ENCODE measurements at places on chromosomes 5 and 9.

GRCh38 chr5:135225856-135226560, 173.0 kb downstream of the MACROH2A1 start:
- DNase-seq, result no peak

DNA sequence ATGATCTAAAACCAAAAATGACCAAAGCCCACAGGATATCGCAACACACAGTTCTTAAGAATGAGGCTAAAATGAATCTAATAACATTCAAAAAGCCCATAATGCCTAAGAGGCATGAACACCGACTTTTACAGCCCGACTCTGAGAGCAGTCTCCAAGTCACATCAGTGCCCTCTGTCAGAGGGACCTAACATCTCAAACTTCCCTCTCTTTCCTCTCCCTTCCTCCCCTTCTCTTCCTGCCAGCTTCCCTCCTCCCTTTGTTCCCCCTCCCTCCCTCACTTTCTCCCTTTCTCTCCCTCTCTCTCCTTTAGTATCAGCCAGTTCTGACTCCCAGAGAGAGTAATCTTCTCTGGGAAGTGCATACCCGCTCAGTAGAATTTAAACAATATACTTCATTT, 154.4 kb downstream of the GLIS3 start:
- DNase-seq, result no peak

GRCh38 chr5:94672746-94673145, 54.3 kb downstream of the SLF1 start:
- no peak for DNase-seq

- no peak for DNase-seq
These were observed 144.4 kb downstream of the COMMD10 start for GRCh38 chr5:116229131-116229689.

DNA sequence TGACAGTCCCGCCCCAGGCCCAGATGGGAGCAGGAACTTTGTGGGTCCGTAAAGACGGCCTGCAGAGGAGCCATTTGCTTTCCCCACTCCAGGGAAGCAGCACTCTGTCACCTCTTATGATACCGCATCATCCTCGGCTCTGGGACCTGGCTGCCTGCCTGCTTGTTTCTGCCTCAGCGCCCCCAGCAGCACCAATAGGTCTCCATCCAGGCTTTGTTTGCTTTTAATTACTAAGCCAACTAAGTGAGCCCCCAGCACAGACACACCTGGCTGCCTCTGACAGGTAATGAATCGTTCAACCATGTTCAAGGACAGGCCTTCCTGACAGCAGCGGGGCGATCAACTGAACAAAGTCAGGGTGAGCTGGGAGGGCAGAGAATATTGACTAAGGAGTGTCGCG, 141.4 kb downstream of the C5orf15 start:
- DNase-seq, result no peak

DNA sequence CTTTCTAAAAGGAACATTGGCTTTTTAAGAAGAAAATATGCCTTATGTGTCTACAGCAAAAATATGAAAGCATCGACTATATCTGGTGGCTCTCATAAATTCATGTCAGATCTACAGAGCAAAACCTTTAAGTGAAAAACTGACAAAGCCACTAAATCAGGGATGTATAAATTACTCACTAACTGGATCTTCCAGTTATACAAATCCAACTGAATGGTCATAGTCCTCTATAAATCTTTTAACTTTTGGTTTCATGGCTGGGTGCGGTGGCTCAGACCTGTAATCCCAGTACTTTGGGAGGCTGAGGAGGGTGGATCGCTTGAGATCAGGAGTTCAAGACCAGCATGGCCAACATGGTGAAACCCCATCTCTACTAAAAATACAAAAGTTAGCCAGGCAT, 29.2 kb upstream of the GZMA start:
- DNase-seq, result no peak

GRCh38 chr5:55364537-55365055, 56.8 kb downstream of the MTREX start:
- DNase-seq, result no peak

DNA sequence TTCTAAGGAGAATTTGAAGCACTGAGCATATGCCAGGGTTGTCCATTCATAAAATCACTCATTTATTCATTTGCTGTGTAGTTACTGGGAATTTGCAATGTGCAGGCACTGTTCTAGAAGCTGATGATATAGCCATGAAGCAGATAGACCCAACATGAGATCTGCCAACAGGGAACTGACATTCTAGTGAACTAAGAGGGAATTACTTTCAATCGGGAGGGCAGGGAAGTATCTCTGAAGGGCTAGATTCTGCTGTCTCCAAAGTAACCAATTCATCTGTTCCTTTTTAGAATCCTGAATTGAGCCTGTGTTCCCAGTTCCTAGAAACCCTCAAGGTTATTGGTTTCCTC, 11.4 kb upstream of the ARHGAP26 start:
- no peak for DNase-seq

DNA sequence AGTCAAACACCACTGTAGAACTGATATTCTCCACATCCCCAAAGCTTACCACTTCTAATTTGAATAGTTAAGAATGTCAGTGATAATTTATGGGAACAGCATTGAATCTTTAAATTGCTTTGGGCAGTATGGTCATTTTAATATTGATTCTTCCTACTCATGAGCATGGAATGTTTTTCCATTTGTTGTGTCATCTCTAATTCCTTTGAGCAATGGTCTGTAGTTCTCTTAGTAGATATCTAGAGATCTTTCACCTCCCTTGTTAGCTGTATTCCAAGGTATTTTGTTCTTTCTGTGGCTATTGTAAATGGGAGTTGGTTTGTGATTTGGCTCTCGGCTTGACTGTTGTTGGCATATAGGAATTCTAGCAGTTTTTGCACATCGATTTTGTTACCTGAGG, 1341.8 kb upstream of the CDH9 start:
- no peak for DNase-seq

GRCh38 chr9:128550226-128550625, 2.2 kb upstream of the SPTAN1 start:
- DNase-seq, result no peak

DNA sequence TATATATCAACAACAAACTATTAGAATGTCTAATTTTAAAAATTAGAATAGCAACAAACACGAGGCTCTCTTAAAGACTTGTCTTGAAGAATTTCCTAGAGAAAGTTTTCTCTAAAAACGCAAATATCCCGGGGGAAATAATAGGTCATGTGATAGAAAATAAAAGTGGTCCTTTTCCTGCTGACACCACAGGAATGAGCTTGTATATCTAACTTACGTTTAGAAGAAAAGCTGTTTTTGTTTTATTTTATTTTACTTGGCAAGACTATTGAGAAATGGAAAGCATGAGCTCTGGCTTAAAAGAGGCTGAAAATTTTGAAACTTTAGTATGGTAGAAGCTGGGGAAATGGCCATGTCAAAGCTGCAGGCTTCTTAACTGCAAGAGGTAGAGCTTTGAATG, 465.0 kb downstream of the AGTPBP1 start:
- DNase-seq, result no peak

GRCh38 chr9:86039991-86040860, 59.1 kb downstream of the GOLM1 start:
- no peak for DNase-seq

- no peak for DNase-seq
These were observed 375.2 kb upstream of the TLE4 start for GRCh38 chr9:79196606-79197005.

DNA sequence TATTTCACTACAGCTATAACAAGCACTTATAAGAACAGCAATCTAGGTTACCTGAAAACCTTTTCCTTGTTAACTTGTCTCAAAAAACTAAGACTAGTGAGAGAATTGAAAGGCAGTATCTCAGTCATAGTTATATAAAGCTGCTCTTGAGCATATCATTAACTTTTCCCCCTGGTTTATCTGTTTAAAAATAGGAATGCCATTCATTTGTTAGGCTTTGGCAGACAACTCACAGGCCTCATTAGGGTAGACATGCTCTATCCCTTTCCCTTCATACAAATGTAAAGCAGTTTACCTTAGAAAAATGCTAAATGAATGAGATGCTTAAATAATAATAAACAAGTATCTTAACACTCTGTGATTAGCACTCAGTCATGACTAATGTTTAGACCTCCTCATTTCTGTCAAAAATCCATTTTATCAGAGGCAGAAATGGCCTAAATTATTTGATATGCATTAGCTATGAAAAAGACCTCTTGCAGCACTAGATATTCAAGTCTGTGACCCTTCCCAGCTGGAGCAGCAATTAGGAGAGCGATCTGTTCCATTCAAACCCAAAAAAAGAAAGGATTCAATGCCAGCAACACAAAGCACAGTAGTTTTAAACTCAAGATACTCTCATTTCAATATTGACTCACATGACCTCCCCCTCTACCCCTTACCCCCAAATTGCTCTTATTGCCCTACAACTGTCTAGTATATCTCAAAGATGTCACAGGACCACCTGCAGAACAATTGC, 1578.8 kb upstream of the WWC1 start:
- DNase-seq, result no peak

DNA sequence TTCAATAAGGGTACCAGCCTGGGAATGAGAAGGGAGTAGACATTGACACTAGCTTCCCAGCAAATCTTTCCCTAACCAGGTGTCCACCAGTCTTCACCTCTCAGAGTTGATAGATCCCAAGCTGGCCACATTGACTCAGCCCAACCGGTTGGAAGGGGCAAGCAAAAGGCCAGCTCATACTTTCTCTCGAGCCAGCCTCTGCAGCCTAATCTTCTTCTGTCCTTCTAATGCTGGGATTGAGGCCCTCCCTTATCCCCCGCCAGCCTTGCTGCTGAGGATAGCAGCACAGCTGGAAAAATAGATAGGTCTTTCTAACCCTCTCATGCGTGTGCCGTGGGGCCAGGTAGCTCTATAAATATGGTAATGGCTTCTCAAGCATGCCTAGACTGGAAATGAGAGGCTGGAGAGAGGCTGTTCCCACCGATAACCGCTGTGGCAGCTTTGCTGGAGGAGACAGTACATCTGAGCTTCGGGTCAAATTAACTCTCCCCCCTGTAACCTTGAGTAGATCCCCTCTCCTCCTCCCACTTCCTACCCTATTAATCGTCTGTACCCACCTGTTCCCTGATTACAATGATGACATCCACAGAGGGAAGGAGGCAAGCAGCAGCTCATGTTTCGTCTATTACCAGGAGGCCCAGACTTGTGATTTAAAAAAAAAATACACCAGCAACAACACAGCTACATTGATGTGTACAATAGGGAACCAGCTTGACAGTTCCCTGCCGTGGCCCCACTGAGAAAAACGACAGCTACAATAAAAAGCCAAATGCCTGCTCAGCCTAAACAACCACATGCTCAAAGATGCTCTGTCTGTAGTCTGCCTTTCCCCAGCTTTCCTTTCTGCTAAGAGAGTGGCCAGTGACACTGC, 219.9 kb upstream of the BRINP1 start:
- DNase-seq, result no peak

- DNase-seq, result no peak
These were observed 71.2 kb downstream of the ADCY2 start for GRCh38 chr5:7467179-7467578.

DNA sequence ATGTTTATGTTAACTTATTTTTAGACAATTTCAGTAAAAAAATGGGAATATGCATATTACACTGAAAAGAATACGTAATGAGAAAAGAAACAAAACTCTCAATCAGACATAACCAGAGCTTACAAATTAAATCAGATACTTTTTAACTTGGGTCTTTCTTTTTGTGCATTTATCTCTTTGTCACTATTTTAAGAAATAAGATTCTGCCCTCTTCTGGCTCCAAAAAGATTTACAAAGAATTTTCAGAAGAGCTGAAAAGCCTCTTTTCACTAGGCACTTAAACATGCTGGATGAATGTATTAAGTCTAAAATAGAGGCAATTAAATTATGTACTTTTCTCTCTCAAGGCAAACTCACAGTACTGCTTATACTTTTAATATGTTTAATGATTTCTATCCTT, 55.5 kb downstream of the CEP120 start:
- DNase-seq, result no peak

DNA sequence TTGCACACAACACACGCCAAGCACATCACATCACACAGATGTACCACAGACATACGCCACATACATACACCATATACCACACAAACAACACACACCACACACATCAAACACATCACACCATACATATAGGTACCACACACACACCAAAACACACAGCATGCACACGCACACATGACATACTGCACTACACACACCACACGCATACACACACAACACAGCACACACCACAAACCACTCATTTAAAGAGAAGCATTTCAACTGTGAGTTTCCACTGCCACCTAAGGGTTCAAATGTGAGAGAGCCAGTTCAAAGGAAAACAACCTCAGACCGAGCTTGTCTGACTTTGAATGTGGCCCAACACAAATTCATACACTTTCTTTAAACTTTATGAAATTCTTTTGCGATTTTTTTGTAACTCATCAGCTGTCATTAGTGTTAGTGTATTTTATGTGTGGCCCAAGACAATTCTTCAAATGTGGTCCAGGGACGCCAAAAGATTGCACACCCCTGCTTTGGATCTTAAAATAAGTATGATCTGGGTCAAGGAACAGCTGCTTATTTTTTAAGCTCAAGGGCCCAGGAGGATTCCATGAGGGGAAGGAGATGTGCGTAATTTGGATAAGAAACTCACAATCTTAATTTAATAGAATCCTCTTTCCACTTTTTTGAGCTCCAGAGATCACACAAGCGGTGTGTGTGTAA, 494.6 kb downstream of the GADD45G start:
- no peak for DNase-seq

GRCh38 chr9:116368680-116369079, 215.1 kb downstream of the PAPPA start:
- no peak for DNase-seq

- DNase-seq, result no peak
These were observed 19.4 kb upstream of the FBP2 start for GRCh38 chr9:94613003-94613402.

DNA sequence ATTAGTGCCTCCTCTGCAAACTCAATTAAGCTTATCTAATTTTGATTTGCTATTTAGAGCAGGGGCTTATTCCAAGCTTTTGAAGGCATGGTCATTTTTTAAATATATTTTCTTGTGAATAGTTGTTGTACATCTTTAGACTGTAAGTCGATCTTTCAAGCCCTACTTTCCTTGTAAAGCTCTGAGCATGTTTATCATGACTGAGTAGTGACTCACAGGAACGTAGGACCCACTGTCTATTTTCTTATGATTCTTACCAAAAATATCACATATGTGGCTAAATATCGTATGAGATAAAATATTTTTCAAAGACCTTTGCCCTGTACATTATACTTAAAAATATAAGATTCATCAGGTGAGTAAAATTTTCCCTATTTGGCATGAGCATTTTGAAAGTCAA, 440.4 kb upstream of the GRIN3A start:
- no peak for DNase-seq

- DNase-seq, result no peak
These were observed 15.7 kb downstream of the TTC23L start for GRCh38 chr5:34854459-34855174.

- no peak for DNase-seq
These were observed 399.3 kb upstream of the CDH9 start for GRCh38 chr5:27437594-27438200.

All from left forelimb (tissue), 1 donor.